ENCODE measurements at places on chromosomes 16 and 17. TPM values are rescaled to one million over a fixed set of nuclear protein-coding genes. Genes with fewer than 3 reads are reported as not detected.

- no peak for DNase-seq
Observed at GRCh38 chr17:78864117-78864516, 23.5 kb upstream of the USP36 start.

DNA sequence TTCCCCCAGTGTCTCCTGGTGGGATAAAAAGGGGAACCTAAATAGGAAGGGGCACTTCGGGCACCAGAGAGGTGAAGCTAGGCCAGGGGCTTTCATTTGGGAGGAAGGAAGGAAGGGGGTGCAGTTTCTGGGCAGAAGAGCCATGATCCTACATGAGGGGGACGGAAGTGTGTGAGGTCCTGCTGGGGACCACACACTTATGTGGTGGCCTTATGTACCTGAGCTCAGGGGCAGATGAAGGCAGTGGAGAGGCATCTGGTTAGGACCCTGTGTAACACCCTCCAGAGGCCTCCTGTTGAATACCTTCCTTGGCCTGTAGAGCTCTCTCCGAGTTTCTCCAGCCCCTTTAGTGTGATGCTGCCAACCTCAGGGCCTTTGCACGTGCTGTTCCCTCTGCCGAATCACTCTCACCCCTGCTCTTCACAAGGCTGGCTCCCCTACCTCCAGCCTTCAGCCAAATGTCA lies 21.2 kb downstream of the IGFBP4 start:
- DNase-seq, result no peak

- DNase-seq, result peak; percentile 40
Observed at GRCh38 chr17:50817838-50818237, 17.5 kb upstream of the WFIKKN2 start.

DNA sequence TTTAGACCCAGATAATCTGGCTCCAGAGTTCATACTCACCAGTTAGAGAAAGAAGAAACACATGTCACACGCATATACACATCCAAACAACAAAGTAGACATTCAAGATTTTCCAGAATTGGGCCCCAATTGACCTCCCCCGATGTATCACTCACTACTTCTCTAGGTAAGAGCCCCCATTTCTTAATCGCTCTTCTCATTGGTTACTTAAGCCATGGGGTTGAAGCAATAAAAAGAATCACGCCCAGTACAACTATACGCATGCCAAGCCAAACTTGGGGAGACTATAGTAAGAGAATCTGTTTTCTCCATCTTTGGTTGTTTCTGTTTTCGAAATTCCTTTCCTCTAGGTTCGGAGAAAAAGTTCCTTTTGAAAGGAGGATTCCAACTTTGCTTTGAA lies 565 bp downstream of the DDX52 start:
- peak; percentile 35 for DNase-seq

The KRT39 gene
- total RNA-seq, result not detected
